ENCODE measurements at places on chromosomes 5 and 9.

GRCh38 chr5:18403141-18403540, 768.9 kb downstream of the TAF11L14 start:
- no peak overlapping the region for H3K4me3 ChIP-seq
- H3K27me3 ChIP-seq, result peaks cover 6% of the 10 kb centered on the region
- no peak overlapping the region for H3K27ac ChIP-seq
- no peaks in the 10 kb centered on the region for H3K4me1 ChIP-seq
- H3K36me3 ChIP-seq, result no peaks in the 10 kb centered on the region

DNA sequence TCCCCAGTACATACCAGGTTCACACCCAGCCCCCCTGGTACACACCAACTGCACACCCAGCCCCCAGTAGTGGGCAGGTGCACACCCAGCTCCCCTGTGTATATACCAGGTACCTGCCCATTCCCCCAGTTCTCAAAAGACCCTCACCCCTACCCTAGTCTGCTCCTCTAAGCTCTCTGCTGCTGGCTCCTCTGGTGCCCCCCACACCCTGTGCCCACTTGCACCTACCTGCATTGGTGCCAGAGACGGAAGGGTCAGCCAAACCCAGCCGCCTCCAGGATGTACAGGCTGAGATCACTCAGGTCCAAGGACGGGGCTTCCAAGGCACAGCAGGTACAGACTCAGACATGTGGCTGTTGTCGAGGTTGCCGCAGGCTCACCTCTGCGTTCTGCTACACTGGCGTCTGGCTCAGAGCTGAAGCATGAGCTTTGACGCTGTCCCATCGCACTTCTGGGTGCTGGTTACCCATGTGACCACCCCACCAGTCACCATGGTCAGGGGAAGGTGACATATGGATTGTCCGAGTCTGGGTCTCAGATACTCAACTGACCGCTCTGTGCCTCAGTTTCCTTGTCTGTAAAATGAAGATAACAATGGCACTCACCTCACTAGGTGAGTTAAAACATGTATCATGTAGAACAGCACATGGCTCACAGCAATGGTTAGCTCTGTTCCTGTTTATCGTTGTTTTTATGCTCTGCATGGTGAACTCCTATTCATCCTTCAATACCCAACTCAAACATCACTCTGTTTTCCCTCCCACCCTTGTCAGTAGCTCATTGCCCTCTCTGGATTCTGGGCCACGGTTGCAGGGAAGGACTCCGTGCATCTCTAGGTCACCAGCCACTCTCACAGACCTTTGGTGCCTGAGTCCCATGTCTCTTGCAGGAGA, 45.3 kb upstream of the SUSD3 start:
- no peaks in the 10 kb centered on the region for H3K4me1 ChIP-seq
- no peaks in the 10 kb centered on the region for H3K36me3 ChIP-seq
- H3K27ac ChIP-seq, result no peak overlapping the region

GRCh38 chr9:135365013-135365768, 114.4 kb upstream of the PPP1R26 start:
- H3K4me3 ChIP-seq, result no peak overlapping the region
- DNase-seq, result no peak
- H3K27ac ChIP-seq, result no peak overlapping the region

DNA sequence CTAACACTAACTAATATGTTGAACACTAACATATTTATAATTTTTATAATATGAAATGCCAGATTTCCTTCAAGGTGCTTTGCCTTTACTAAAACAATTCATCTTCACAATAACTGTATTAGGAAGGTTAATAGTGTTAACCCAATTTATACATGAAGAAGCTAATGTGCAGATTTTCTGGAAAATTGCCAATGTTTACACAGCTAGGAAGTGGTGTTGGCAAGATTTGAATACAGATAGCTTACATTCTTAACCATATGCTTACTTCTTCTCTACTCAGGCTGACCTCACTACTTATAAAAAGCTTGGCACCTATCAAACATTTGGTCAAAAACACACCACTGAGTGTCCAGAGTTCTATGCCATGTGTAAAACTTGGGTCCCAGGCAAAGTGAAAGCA, 445.4 kb upstream of the ITGA1 start:
- no peak overlapping the region for H3K27ac ChIP-seq
- no peak overlapping the region for H3K4me3 ChIP-seq
- peaks cover 4% of the 10 kb centered on the region for H3K27me3 ChIP-seq
- DNase-seq, result no peak

- no peaks in the 10 kb centered on the region for H3K36me3 ChIP-seq
- no peak overlapping the region for H3K27ac ChIP-seq
- H3K4me3 ChIP-seq, result no peak overlapping the region
- H3K27me3 ChIP-seq, result no peaks in the 10 kb centered on the region
Measured at GRCh38 chr5:157877821-157878220, 18.9 kb upstream of the CLINT1 start.

- no peak for DNase-seq
- H3K4me3 ChIP-seq, result no peak overlapping the region
- H3K27ac ChIP-seq, result no peak overlapping the region
- peaks cover 2% of the 10 kb centered on the region for H3K36me3 ChIP-seq
- H3K27me3 ChIP-seq, result no peaks in the 10 kb centered on the region
Measured at GRCh38 chr9:86925686-86926085, 21.6 kb downstream of the GAS1 start.

DNA sequence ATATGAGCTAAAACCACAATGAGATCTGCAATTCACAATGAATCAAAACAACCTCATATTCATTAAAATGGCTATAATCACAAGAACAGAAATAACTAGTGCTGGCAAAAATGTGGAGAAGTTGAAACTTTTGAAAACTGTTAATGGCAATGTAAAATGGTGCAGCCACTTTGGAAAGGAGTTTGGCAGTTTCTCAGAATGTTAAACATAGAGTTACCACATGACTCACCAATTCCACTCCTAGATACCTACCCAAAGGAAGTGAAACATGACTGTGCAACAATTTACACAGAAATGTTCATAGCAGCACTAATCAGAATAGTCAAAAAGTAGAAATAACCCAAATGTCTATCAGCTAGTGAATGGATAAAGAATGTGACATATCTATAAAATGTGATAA, 862.2 kb downstream of the DTWD2 start:
- H3K27me3 ChIP-seq, result no peaks in the 10 kb centered on the region
- DNase-seq, result no peak
- H3K27ac ChIP-seq, result no peak overlapping the region
- no peaks in the 10 kb centered on the region for H3K36me3 ChIP-seq
- H3K4me3 ChIP-seq, result no peak overlapping the region

DNA sequence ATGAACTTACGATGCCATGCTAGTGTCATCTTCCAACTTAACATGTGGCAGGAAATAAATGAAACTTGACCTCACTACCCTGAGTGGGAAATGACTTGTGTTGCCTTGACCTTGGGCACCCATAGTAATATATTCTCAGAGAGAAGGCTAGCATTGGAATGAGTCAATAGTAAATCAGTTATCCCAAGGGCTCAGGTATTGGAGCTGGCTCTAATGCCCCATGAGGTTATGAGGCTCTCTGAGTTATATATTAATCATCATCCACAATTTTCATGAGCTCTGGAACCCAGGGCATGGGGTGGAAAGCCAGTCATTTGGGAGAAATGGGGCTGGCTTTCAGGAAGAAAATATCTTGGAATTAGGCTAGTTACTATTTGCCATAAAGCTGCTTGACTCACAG, 42.4 kb upstream of the SMIM32 start:
- DNase-seq, result no peak
- no peak overlapping the region for H3K4me3 ChIP-seq
- no peak overlapping the region for H3K27ac ChIP-seq
- peaks cover 1% of the 10 kb centered on the region for H3K36me3 ChIP-seq
- H3K4me1 ChIP-seq, result no peaks in the 10 kb centered on the region

- DNase-seq, result no peak
- H3K4me3 ChIP-seq, result no peak overlapping the region
- no peak overlapping the region for H3K27ac ChIP-seq
Measured at GRCh38 chr5:82439750-82440445, 161.7 kb upstream of the RPS23 start.

- peaks cover 8% of the 10 kb centered on the region for H3K27me3 ChIP-seq
- peaks cover 5% of the 10 kb centered on the region for H3K4me1 ChIP-seq
- H3K4me3 ChIP-seq, result no peak overlapping the region
- DNase-seq, result no peak
Measured at GRCh38 chr9:124198331-124198730, 59.4 kb upstream of the NEK6 start.

DNA sequence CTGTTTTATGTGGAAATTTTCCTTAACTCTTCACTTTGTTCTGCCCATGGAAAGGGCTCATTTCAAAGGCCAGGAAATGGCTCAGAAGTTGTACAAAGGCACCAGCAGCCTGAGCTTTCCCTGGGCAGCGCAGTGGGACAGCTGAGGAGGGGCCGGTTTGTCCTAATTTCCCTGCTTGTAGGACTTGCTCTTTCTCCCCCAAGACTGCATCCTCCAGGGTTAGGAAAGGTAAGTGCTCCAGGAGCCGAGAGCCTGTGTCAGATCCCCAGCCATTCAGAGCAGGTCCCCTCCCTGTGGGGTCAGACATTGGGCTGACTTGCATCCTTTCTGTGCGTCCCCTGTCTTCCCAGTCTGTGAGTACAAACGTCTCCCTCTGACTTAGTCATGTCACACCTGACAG, 43.5 kb downstream of the AGXT2 start:
- peaks cover 61% of the 10 kb centered on the region for H3K27me3 ChIP-seq
- H3K4me1 ChIP-seq, result no peaks in the 10 kb centered on the region
- DNase-seq, result no peak

- DNase-seq, result no peak
- no peaks in the 10 kb centered on the region for H3K27me3 ChIP-seq
- no peak overlapping the region for H3K4me3 ChIP-seq
- peaks cover 31% of the 10 kb centered on the region for H3K36me3 ChIP-seq
Measured at GRCh38 chr5:65611524-65611923, 12.6 kb downstream of the TRIM23 start.

GRCh38 chr5:157357823-157358222, 91.9 kb downstream of the CYFIP2 start:
- no peak overlapping the region for H3K27ac ChIP-seq
- no peak overlapping the region for H3K4me3 ChIP-seq
- peaks cover 3% of the 10 kb centered on the region for H3K36me3 ChIP-seq
- H3K27me3 ChIP-seq, result no peaks in the 10 kb centered on the region
- H3K4me1 ChIP-seq, result no peaks in the 10 kb centered on the region
- DNase-seq, result no peak

GRCh38 chr5:83156001-83156400, 78.7 kb downstream of the XRCC4 start:
- no peaks in the 10 kb centered on the region for H3K27me3 ChIP-seq
- H3K27ac ChIP-seq, result no peak overlapping the region
- H3K4me1 ChIP-seq, result no peaks in the 10 kb centered on the region
- no peaks in the 10 kb centered on the region for H3K36me3 ChIP-seq
- no peak for DNase-seq
- H3K4me3 ChIP-seq, result no peak overlapping the region

GRCh38 chr9:116555119-116555518, 132.0 kb upstream of the TRIM32 start:
- H3K36me3 ChIP-seq, result no peaks in the 10 kb centered on the region
- no peaks in the 10 kb centered on the region for H3K4me1 ChIP-seq
- no peak for DNase-seq
- no peak overlapping the region for H3K27ac ChIP-seq
- H3K4me3 ChIP-seq, result no peak overlapping the region

DNA sequence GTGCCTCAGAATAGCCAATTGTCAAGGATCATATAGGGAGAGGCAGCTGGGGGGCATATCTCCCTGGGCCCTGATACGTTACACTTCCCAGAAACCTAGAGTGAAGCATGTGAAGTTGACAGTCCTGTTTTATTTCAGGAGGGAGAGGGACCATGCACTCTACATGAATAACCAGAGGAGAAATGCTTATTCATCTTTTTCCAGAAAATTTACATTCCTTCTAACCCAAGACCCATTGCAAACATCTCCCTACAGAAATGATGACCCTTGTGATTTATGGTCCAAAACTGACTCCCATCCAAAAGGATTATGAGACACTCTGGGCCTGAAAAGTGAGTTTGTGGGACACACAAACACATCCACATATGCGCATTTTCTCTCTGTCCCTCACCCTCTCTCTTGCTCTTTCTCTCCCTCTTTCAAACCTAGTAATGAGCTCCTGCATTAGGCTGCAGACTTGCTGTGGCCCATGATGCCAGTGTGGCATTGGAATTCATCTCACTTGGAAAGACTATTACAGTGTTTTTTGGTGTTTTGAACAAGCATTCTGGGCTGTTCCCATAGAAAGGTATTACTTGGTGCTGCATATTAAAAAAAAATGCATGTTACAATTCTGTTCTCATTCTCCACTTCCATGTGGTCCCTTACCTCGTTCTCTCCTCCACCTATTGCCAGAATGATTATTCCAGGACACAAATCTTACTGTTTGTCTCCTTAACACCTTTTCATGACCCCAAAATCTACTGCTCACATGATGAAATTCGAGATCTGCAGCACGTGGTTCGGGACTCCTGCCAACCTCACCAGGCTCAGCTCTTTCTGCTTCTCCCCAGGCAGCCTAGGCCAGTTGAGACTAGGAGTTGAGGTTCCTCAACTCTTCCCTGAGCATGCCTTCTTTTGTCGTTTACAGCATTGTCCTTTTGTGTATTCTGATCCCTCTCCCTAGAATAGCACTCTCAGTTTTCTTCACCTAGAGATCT, 451.3 kb upstream of the KLF4 start:
- H3K27ac ChIP-seq, result no peak overlapping the region
- H3K27me3 ChIP-seq, result peaks cover 4% of the 10 kb centered on the region
- no peaks in the 10 kb centered on the region for H3K36me3 ChIP-seq

- no peak overlapping the region for H3K27ac ChIP-seq
- peaks cover 6% of the 10 kb centered on the region for H3K27me3 ChIP-seq
- H3K4me3 ChIP-seq, result no peak overlapping the region
Measured at GRCh38 chr9:72255569-72255968, 106.3 kb downstream of the GDA start.

- peaks cover 29% of the 10 kb centered on the region for H3K36me3 ChIP-seq
- no peak overlapping the region for H3K27ac ChIP-seq
- no peaks in the 10 kb centered on the region for H3K4me1 ChIP-seq
Measured at GRCh38 chr9:131160416-131161112, 35.2 kb downstream of the NUP214 start.

- H3K36me3 ChIP-seq, result peaks cover 1% of the 10 kb centered on the region
- no peaks in the 10 kb centered on the region for H3K27me3 ChIP-seq
- no peak overlapping the region for H3K27ac ChIP-seq
- no peak for DNase-seq
Measured at GRCh38 chr5:72093824-72094223, 13.5 kb upstream of the MAP1B start.

DNA sequence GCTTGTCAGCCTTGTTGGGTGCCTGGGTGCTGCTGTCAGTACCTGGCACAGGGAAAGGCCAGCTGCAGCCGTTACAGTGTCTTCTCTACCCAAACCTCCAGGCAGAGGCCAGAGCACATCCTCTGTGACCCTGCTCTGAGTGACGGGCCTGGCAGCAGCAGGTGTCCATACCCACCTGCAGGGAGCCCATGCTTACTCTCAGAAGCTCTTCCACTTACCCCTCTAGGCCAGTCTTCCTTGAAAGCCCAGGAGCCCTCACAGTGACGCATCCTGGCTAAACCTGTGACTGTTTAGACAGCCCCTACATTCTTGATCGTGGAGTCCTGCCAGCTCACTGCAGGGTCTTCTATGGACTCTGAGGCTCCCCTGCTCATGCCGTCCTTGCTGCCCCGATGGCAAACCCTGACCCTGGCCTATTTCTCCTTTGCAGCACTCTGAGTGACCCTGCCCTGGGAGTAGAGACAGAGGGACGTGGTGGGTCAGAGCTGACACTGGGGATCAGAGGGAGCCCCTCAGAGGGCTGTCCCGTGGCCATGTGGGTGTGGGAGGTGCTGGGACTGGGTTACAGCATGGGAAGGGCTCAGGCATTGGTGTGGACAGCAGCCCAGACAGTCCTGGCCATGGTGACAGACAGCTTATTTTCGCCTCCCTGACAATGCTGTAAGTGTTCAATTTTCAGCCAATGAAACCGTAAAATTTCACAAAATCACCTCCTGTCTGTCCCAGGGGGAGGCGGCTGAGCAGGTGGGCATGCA, 67.6 kb upstream of the RNF130 start:
- no peak for DNase-seq
- no peak overlapping the region for H3K27ac ChIP-seq
- peaks cover 2% of the 10 kb centered on the region for H3K36me3 ChIP-seq
- H3K4me1 ChIP-seq, result peaks cover 9% of the 10 kb centered on the region
- H3K27me3 ChIP-seq, result peaks cover 32% of the 10 kb centered on the region
- no peak overlapping the region for H3K4me3 ChIP-seq
